Fibroblast of villous mesenchyme (primary cell): ENCODE measurements at places on chromosomes 2 and 18. TPM values are rescaled to one million over a fixed set of nuclear protein-coding genes. Genes with fewer than 3 reads are reported as not detected.
A peak's percentile ranks its signal among the peaks of the same experiment; 100 is the strongest.

DNA sequence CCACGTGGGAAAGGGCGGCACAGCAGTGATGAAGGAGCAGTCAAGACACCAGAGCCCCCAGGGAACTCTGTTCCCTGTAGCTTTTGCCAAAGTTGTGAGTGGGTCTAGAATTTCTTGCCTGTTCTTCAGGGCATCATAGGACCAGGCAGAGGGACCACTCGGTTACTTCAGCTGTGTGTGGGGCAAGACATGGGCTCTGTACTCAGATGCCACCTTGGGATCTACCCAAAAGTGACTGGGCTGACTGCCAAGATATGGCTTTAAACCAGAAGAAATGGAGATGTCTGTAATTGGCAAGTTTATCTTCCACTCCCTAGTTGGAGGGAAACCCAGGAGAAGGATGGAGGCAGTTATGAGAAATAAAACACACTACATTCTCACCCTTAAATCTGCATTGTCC, 29.6 kb downstream of the KCNF1 start:
- DNase-seq, result no peak

Gene NEDD4L
- 11.0 and 31.5 TPM in 2 replicates for total RNA-seq

Gene NCK2
- 22.5 and 31.2 TPM in 2 replicates for total RNA-seq

GRCh38 chr2:151691631-151692030, 42.6 kb downstream of the NEB start:
- no peak for DNase-seq

DNA sequence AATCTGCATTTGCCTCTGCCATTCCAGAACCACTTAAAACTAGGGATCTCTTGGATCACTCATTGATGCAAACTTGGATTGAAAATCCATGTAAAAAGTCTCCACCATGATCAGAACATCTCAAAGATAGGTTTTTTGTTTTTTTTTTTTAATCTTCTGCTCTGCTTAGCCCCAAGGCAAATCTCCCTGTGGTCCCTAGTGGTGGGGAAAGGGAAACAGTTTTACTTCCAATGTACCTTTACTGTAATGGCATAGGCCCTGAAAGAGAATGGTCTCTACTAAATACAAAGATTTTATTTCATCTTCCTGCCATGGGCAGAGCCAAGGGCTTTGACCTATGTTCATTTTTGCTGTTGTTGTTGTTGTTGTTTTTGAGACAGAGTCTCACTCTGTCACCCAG, 78.4 kb downstream of the KANSL1L start:
- no peak for DNase-seq

GRCh38 chr2:188965563-188965962, 8.6 kb upstream of the COL3A1 start:
- DNase-seq, result no peak

Gene SLC9A4
- total RNA-seq, result under 0.01 TPM in 1 of 2 replicates, not detected in the other

DNA sequence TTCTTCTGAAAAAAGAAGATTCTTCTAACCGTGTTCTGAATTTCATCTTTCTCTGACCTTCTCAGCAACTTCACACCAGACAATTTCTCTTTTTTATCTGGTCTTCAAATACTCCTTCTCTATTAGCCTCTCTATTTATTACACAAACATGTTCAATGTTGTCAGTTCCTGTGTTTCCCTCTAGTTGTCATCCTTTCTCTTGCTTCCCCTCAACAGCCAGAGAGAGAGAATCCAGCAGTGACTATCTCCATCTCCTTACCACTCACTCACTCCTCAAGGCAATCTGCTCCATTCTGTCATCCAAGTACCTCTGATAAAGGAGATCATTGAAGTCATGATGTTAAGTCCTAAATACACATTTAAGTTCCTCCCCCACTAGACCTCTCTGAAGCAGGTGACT, 491.9 kb upstream of the CHAC2 start:
- DNase-seq, result no peak

DNA sequence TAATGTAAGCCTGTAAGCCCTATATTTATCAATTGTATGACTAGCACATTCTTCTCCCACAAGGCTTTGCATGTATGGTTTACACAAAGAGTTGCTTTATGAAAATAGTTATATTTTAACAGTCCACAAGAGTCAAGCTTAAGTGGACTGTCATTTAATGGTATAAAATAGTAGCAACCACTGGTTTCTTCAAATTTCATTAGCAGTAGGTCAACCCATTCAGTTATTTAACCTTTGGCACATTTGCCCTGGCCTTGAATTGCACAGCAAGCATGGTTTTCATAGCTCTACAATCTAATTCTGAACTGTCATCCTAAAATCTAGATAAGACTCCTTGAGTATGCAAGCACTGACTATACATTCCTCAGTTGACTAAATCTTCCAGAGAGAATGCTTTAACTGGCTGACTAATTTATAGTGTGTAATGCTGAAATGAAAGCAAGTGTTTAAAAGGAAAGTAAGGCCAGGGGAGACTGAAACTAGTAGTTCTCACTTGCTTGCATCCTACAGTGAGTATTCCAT, 1.8 kb downstream of the DPP4 start:
- peak; percentile 96 for DNase-seq

DNA sequence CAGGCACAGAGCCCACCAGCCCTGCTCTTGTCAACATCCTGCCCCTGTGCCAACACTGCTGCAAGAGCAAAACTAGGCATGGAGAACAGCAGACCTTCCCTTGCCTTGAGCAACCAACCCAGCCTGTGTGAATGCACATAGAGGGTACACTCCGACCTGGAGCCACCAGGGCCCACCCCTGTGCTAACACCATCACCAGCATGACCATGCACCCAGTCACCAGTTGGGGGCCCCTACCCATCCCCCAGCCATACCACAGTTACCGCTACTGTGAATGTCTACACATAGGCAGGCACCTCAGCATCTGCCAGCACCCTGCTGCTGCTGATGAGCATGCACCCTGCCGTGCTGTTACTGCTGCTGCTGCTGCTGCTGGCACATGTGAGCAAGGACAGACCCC, 301.9 kb upstream of the ST6GAL2 start:
- no peak for DNase-seq

Gene ZNF521
- total RNA-seq, result 4.7 and 11.3 TPM in 2 replicates

Gene SLC66A2
- total RNA-seq, result 23.3 and 28.3 TPM in 2 replicates

Gene CCDC141
- under 0.01 TPM in 1 of 2 replicates, not detected in the other for total RNA-seq

DNA sequence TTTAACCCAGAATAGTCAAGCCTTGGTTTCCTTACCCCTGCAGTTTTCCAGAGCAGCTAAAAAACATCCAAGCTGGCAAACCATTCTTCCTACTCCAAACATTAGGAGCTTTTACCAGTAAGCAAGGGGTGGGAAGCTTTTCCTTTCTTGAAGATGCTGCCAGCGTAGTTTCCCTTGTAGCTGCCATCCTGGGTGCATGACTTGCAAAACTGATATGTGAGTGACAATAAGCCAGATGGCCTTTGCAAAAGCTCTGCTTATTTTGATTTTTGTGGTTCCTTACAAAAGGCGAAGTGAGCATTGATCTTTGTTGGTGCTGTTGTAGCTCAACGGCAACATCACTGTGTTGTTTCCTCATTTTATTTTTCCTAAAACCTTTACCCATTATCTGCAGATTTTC, 138.8 kb downstream of the WDSUB1 start:
- DNase-seq, result no peak

DNA sequence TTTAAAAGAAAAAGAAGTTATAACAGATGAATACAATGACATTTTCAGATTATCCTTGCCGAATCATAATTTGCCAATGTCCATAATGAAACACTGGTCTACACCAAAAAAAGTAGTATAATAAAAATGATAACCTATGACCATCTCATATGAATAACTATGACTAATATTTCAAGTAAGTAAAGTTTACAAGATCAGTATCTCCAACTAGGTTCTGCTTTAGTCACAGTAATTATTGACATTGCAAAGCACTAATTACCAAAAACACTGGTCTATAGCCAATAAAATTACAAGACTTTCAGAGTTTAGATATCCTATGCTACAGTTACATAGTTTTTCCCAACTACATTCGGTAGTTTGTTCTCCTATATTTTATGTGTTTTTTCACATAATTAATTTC, 136.7 kb downstream of the MEMO1 start:
- DNase-seq, result peak; percentile 42

- no peak for DNase-seq
Observed at GRCh38 chr2:207112785-207113184, 53.0 kb downstream of the KLF7 start.

DNA sequence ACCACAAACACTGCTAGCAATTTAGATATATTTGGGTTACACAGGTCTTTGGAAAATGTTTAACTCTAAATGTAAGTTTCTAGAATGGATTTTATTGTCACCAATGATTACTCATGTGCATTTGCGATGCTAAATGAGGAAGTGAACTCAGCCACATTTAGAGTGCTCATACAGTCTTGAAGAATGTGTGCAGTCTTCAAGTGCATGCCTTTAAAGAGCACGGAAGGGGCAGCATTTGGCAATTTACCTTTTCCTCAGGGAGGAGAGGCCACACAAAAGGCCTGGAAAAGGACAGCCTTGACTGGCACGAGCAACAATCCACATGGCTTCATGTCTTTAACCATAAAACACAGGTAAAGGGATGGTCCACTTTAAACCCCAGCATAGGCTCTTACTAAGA, 78.5 kb upstream of the STK17B start:
- no peak for DNase-seq
